ENCODE measurements at places on chromosomes 1 and 21.

DNA sequence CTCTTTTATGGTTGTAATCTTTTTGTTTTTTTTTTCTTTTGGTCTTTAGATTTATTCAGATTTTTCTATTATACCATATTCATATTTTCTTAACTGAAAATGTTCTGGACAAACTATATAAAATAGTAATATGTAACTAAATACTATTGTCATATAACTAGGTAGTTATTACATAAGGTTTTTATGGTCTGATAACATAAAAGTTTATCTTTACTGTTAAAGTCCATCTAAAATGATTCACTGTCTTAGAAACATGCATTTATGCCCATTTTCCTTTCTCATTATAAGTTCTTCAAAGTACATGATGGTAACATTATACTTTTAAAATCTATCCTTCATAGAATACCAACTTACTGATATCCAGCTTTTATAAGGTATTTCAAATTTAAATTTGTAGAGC, 29.1 kb downstream of the IARS2 start:
- no peak for DNase-seq

GRCh38 chr21:42558846-42559245, 45.2 kb downstream of the SLC37A1 start:
- no peak for DNase-seq

- DNase-seq: no peak
Measured at GRCh38 chr21:37381883-37382585, 15.5 kb downstream of the DYRK1A start.

GRCh38 chr1:43466403-43466802, 12.7 kb upstream of the HYI start:
- no peak for DNase-seq

DNA sequence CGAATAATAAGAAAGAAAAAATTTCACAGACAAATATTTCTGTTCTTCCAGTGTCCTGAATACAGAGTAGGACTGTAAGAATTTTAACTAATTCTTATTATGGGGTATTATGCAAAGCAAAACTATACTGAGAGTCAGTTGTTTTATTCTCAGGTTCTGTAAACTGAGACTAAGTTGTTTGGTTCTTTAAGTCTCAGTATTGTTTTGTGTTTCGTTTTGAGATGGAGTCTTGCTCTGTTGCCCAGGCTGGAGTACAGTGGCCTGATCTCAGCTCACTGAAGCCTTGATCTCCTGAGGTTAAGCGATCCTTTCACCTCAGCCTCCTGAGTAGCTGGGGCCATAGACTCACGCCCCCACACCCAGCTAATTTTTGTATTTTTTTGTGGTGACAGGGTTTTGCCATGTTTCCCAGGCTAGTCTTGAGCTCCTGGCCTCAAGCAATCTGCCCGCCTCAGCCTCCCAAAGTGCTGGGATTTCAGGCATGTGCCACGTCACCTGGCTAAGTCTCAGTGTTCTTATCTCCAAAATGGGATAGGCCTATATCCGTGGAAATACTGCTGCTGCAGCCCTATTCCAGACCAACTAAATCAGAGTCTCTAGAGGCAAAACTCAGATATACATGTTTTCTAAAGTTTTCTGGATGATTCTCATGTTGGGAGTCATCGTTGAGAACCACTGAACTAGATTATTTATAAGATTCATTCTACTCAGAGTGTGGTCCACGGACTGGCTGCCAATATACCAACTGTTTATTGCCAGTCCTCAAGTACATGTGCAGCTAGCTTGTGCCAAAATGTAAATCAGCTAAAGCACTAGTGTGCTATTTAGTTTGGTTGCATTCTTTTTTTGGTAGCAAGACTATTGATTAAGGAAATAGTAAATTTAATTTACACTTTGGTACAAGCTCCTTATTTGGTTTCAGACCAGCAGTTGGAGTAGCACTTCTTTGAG, 116.6 kb downstream of the HS2ST1 start:
- no peak for DNase-seq

DNA sequence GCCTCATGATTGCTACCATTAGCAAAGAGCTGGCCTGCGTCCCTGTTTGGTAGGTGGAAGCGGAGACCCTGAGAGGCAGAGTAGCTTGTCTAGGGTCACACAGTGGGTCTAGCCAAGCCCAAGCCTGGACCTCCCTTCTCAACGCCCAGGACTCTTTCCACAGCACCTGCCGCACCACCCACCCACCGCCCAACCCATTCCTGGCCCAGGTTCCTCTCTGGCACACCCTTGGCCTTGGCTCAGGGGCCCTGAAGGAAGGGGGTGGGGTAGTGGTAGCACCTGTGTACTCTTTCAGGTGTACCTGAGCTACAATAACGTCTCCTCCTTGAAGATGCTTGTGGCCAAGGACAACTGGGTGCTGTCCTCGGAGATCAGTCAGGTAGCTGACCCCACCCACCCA, 19.3 kb downstream of the FAM151A start:
- no peak for DNase-seq

GRCh38 chr1:21292984-21293536, 2.8 kb upstream of the ECE1 start:
- DNase-seq: no peak

DNA sequence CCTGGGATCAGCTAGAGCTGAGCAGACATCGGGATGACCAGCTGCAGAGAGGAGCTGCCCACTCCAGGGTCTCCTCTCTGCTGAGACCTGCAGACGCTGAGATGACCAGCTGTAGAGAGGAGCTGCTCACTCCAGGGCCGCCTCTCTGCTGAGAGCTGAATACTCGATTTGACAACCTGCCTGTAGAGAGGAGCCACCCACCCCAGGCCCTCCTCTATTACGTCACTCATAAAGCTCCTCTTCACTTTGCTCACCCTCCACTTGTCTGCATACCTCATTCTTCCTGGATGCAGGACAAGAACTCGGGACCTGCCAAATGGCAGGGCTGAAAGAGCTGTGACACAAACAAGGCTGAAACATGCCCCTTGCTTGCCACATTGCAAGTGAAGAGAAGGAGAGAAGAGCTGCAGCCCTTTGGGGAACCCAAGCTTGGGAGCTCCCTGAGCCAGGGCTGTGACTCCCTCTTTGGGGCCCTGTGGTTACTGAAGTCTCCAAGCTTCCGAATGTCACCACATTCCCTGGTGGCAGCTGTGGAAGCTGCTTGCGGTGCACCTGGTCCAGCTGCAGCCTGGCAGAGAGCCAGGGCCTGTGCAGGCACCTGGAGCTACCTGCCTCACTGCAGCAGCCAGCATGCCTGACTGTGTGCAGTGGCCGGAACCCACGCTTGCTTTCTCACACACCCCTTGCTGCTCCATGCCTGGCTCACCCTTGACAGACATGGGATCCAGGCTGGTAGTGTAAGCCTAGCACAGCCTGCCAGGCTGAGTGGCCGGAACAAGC, 59.6 kb downstream of the CC2D1B start:
- no peak for DNase-seq

DNA sequence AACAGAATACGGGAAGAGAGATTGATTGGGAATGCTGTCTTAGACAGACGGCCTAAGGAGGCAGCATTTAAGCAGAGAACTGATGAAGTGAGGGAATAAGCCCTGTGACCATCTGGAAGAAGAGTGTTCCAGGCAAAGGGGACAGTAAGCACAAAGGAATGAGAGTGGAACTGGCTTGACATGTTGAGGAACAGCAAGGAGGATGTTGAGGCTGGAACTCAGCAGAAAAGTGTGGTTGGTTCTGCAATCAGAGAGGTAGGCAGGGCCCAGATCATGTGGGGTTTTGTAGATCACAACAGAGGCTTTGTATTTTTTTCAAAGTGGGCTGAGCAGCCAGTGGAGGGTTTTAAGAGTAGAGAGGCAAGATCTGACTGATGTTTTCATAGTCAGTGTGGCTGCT, 157.4 kb downstream of the DNM3 start:
- DNase-seq: no peak

DNA sequence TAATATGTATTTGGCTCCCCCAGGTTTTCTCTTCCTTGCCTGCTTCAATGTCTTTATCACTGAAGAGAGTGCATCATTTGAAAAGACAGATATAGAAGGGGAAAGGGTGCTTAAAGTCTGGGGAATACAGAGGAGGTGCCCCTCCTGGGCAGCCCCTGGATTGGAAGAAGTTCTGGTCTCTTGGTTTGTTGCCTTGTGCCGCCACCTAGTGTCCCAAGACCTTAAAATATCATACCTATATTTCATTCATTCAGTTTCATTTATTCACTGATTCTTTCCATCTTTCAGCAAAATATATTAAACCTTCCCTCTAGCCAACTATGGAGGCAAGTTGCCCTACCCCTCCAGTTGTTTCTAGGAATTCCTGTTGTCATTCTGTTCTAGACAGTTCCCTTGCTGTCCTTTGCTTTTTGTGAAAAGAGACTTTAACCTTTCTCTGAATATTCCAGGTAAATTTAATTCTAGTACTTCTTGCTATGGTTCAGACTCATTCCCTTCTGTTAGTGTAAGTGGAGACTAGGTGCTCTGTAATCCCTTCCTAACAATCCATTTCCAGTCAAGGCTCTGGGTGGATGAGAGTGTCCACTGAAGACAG, 56.1 kb downstream of the MEF2D start:
- no peak for DNase-seq

- no peak for DNase-seq
Measured at GRCh38 chr21:45443595-45444181, 38.7 kb downstream of the COL18A1 start.

GRCh38 chr21:45461369-45461750, 56.4 kb downstream of the COL18A1 start:
- DNase-seq: no peak

DNA sequence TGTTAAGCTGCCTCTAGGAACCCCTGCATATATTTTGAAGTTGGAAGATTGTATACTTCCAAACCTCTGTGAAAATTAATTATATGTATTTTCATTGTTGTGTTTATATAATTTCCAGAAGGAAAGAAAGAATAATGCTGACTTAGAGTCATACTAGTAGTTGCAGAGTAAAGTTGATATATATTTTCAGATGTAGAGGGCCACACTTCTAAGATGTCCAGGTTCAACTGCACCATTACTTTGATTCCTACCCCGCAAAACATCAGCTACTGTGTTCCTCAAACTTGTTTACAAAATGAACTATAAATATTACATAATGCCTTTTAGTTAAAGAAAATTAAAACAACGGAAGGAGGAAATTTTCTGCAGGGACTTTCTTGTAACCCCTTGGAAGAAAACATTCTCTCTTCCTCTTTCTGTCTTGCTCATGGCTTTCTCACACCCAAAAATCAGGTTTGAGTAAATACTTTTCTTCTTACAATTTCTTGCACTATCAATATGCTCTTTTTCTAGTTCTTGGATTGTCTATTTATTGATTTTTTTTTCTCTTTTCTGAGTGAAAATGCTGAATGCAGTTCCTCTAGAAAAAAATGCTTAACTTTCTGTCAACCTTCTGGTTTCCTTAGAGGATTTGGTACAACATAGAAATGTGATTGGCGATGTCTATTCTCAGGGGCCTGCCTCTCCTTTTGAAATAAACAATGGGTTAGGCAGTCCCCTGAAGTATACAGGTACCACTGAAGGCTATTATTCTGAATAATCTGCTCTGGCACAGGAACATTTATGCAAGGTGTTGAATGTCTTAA, 867.8 kb downstream of the TTLL7 start:
- no peak for DNase-seq

- DNase-seq: no peak
Measured at GRCh38 chr1:25573961-25574360, 30.6 kb downstream of the LDLRAP1 start.

DNA sequence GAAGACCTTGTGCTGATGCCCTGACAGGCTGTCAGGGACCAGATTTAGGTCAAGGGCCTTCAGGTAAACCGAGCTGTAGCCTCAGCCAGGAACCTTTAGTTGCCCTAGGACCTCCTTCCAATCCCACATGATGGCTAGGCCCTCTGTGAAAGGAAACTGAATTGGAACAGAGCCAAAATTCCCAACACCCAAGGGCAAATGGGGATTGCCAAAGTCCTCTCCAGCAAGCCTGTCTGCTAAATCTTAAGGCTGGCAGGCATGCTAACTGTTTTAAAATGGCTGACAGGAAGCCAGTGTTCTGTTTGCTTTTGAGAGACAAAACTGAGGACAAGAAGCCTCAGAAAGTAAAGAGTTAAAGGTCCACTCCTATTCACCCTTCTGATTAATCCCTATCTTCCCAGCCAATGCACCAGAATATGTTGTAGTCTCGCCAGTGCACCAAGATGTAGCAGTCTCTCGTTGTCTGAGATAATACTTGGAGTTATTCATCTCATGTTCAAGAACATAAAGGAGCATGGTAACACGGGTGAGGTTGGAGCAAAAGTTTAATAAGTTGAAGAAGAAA, 35.1 kb downstream of the MSTO1 start:
- DNase-seq: no peak

- DNase-seq: peak; percentile 84
Measured at GRCh38 chr1:27111626-27112573, 43.0 kb downstream of the SLC9A1 start.

DNA sequence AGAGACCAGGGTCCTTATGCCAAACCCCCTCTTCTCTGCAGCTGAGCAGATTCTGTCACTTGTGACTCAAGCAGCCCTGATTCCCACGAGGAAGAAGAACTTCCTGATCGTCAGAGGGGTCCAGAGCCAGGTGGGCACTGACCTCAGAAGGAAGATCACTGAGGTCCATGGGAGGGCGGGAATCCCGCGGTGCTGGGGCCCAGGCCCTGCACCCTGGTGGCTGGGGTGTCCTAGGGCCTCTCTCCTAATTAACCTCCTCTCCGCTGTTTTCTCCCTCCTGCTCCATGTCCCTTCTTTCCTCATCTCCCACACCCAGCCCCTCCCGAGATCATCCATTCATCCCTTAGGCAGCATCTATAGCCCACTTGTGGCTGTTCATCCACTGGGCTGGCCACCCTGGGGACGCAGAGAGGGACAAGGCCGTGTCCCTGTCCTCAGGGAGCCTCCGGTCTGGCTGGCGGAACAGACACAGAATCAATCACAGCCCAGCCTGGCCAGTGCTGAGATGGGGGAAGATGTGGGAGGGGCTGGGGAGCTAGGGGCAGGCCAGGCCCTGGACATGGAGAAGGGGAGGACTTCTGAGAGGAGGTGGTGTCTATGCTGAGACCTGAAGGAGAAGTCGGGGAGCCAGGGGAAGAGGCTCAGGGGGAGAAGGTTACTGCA, 638.3 kb downstream of the MATN1 start:
- DNase-seq: no peak

DNA sequence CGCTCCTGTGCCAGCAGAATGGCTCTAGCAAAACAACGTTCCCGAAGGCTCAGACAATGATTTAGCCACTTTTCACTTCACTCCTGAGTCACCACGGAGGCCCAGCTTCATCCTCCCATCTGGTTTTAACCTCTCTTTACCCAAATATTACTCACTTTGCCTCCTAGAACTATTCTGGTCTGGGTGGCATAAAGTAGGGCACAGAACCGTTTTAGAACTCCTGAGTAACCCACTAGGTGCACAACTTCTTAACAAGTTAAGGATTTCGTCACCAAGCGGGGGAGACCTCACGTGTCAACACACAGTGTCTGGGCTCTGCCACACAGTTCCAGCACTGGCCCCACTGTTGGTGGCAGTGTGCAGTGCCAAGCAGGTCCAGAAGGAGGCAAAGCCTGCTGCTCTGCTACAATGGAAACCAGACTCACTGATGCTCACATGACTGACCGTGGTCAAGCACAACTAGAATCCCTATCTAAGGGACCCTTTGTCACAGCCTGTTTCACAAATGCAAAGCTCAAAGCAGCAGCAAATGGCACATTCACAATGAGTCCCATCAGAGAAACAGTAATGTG, 121.7 kb downstream of the SIPA1L2 start:
- DNase-seq: no peak

- no peak for DNase-seq
Measured at GRCh38 chr1:5662086-5662743, 330.0 kb downstream of the NPHP4 start.

GRCh38 chr1:184324972-184325371, 61.9 kb upstream of the C1orf21 start:
- DNase-seq: no peak

Data from T1000 (cell line).